ENCODE measurements at places on chromosomes 3 and 15.
A peak's percentile ranks its signal among the peaks of the same experiment; 100 is the strongest.

DNA sequence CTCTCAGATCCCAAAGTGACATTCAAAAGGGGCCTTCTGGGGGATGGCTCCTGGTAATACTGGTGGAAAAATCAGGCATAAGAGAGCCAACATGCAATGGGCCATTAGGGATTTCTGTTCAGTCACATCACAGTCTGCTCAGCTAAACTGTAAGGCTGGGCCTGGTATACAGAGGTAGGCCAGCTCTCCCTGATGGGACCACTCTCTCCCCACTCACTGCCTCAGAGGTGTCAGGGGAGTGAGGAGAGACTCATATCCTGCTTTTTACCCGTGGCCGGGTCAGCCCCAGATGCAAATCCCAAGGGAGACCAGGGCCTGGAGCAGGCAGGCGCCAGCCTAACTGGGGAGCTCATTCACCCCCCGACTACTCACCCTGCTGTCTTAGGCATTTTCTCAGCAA is 48.1 kb upstream of the TPM1 start:
- DNase-seq = no peak

- peak; percentile 97 for DNase-seq
Measured at GRCh38 chr3:190533511-190534281, 19.8 kb downstream of the IL1RAP start.

- DNase-seq = no peak
Measured at GRCh38 chr3:16500093-16500492, 13.4 kb downstream of the RFTN1 start.

- no peak for DNase-seq
Measured at GRCh38 chr15:82554849-82555248, 14.6 kb upstream of the RPS17 start.

GRCh38 chr15:74776821-74777768 is 4.8 kb upstream of the CSK start:
- DNase-seq = no peak

DNA sequence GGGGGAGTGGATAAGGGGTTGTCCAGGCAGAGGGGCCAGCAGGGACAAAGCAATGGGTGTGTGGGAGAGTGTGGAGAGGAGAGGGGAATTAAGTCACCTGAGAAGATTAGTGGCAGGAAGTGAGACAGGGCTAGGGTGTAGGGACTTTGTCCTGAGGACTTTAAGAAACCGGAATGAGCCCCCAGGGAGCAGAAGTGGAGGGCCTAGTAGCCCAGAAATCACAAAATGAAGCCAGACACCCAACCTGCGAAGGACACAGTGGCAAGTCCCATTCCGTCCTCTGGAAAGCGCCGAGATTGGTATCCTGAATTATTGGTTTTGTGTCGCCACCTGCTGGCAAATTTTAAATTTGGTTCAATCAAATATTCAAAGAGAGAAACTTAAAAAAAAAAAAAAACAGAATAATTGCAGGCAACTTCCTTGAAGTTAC is 78.0 kb upstream of the SLC25A36 start:
- DNase-seq = peak; percentile 69

GRCh38 chr3:134060561-134061385 is 31.0 kb upstream of the SLCO2A1 start:
- DNase-seq = no peak

- DNase-seq = no peak
Measured at GRCh38 chr15:76941636-76942035, 10.1 kb downstream of the RCN2 start.

All from astrocyte of the hippocampus (primary cell).